ENCODE measurements at places on chromosomes 4 and X.
A peak's percentile ranks its signal among the peaks of the same experiment; 100 is the strongest.

- DNase-seq: no peak
These were observed 171.9 kb downstream of the GALNTL6 start for GRCh38 chr4:171985129-171985528.

- no peak for DNase-seq
These were observed 71.3 kb downstream of the ABCB7 start for GRCh38 chrX:75084757-75085156.

- no peak for DNase-seq
These were observed 161.4 kb upstream of the FAM9B start for GRCh38 chrX:9195199-9195880.

- peak; percentile 62 for DNase-seq
These were observed 53.0 kb upstream of the PROM1 start for GRCh38 chr4:16136827-16137226.

- no peak for DNase-seq
These were observed 62.9 kb downstream of the ELF4 start for GRCh38 chrX:130047416-130047815.

GRCh38 chrX:55143621-55144020 is 54.8 kb downstream of the PAGE2 start:
- no peak for DNase-seq

- DNase-seq: peak; percentile 46
These were observed 76.2 kb upstream of the CD99 start for GRCh38 chrX:2614911-2615310.

DNA sequence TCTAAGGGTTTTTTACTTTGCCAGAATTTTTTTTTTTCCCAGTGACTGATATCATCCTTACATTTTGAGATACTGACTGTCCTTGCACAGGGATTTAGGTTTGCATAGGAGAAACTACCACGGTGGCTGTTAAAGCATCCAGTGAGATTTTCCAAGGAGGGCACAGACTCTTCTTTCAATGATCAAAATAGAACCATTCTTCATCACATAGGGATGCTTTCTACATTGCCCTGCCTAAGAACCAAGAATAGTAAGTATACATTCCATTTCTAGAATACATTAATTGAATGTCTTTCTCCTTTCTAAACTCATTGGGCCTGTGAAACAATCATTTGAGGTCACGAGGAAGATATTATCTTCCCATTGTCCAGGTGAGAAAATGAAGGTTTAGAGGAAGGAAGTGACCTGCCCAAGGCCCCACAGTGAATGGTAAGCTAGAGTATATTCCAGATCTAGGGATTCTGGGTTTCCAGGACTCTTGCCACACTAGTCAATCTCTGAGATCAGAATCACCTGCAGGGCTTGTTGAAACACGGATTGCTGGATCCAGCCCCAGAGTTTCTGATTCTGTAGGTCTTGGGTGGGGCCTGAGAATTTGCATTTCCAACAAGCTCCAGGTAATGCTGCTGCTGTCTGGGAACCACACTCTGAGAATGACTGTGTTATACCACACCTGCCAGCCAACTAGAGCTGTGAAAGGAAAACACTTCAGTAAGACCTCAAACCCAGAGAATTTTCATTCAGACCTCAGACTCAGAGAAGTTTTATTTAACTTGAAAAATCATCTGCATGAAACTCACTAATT is 17.7 kb upstream of the TMEM154 start:
- DNase-seq: no peak

- DNase-seq: no peak
These were observed 110.5 kb downstream of the KDR start for GRCh38 chr4:55014876-55015275.

DNA sequence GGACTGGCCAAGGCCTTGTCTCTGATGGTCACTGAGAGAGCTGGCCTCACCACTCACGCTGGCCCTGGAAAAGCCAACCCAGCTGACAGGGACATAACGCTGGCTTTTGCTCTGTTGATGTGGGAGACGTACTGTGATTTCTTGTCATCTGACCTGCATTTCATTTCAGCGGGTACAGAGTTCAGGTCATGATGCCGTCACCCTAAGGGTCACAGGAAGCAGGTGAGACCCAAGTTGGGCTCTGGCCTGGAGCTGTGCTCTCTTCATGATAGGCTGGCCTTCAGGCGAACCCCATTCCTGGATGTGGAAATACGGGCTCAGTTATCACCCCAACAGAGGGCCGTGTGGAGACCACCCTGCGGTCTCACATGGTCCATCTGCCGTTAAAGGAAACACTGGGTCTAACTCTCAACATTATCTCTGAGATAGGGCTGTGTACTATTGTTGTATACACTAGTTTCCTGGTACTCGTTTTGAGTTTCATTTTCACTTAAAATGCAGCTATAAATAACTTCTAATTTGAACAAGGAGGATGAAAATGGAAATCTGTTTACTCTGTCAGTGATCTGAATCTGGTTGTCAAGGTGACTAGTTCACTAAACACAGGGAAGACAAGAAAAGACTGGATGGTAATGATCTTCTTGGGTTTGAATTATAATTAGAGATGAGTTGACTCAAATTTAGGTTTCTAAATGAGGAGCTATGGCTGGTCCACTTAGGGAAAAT is 89.1 kb downstream of the TBC1D9 start:
- DNase-seq: no peak

DNA sequence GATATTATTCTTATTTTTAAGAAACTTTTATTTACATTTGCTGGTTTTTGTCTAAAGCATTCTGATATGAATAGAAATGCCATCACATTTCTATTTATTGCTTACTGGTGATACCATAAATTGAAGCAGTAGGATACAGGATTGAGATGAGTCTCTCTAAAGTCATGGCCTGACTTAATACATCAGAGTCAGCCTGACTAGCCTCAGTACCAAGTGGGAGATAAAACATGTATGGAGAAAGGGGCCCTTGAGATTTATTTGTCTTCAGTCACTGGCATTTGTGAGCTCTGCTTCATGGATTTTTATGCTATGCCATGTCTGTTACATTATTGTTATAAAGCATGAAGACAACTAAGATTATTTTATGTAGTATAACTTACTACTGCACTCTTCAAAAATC is 465.5 kb downstream of the ADGRL3 start:
- DNase-seq: no peak

- DNase-seq: no peak
These were observed 18.8 kb upstream of the AREG start for GRCh38 chr4:74426101-74426500.

- no peak for DNase-seq
These were observed 44.4 kb downstream of the UGT2A3 start for GRCh38 chr4:68907245-68907644.

DNA sequence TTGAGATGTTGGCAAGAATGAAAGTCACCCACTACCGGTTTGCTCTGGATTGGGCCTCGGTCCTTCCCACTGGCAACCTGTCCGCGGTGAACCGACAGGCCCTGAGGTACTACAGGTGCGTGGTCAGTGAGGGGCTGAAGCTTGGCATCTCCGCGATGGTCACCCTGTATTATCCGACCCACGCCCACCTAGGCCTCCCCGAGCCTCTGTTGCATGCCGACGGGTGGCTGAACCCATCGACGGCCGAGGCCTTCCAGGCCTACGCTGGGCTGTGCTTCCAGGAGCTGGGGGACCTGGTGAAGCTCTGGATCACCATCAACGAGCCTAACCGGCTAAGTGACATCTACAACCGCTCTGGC is 12.3 kb downstream of the RPL9 start:
- DNase-seq: no peak

DNA sequence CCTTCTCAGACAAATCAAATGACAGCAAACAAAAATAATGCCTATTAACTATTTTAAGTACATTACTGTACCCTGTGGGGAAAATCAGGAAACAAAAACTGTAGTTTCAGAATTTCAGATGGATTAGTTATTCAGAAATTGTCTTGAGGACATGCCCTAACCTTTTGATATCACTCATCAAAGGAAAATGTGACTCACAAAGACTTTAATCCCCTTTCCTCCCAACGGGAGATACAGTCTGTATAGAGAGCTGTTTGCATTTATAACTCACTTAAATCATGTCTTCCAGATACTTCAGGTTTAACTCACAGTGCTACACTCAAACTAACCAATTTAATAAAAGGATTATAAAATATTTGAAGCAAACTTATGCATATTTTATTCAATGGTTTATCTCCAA is 304.0 kb downstream of the MAPK10 start:
- no peak for DNase-seq

GRCh38 chr4:2938906-2939305 is 24.3 kb downstream of the NOP14 start:
- no peak for DNase-seq

- DNase-seq: no peak
These were observed 286.9 kb downstream of the PACRGL start for GRCh38 chr4:20987191-20987590.

- DNase-seq: no peak
These were observed 238.3 kb downstream of the KCNIP4 start for GRCh38 chr4:21710179-21710835.

DNA sequence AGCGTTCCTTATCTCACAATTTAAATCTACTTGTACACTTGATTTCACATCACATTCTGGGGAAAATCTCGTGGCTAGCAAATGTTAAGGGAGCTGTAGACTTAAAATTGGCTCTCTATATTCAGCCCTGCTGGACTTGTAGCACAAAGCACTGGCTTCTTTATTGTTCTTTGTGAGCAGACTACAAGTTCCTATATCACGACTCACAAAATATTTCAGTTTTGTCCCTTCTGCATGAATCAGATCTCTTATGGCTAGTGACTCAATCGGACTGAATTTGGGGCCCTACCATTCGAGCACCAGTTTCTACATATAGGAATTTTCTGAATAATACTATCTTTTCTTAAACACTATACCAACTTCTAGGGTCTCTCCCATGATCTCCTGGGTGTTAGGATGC is 390.1 kb downstream of the ADAM29 start:
- DNase-seq: no peak

DNA sequence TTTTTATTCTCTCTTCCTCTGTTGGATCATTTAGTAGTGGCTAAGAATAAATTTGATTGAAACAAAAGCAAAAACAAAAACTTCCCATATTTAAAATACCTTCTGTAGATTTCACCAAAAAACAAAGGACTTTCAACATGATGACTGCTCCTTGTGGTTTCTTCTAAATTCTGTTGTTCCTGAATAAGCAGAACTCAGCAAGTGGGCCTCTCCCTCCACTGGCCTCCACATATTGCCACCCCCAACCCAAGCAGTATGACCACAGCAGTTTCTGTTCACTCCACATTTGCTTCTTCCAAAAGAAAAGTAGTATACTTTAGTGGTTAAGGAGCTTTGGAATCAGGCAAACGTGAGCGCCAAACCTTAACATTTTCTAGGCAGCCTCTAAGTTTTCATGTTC is 114.7 kb downstream of the COX18 start:
- no peak for DNase-seq

GRCh38 chrX:140912606-140913005 is 89.8 kb upstream of the SPANXB1 start:
- no peak for DNase-seq

DNA sequence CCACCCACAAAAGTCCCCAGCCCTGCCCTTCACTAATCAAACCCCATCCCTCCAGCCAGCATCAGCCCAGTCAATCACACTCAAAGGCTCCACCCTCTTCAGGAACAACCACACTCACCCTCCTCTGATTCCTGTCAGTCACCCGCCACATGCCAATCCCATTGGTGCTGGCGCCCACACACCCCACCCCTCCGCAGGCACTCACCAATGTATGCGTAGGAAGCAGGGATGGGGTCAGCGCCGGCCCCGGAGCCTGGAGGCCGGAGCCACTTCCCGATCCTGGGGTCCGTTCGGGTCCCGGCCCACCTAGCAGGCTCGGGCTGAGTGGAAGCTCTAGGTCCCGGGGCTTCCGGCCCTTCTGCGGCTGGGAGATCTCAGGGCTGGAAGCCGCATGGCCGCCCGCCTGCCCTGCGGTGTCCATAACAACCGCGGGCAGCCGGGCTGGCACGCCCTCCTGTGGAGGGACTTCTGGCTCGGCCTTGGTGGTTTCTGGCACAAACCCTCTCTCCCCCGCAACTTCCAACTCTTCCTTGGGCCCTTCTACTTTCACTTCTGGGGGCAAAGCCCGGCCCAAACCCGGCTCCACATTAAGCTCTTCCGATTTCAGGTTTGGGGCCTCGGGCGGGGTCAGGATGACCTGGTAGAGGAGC is 7.9 kb upstream of the CFP start:
- DNase-seq: no peak

DNA sequence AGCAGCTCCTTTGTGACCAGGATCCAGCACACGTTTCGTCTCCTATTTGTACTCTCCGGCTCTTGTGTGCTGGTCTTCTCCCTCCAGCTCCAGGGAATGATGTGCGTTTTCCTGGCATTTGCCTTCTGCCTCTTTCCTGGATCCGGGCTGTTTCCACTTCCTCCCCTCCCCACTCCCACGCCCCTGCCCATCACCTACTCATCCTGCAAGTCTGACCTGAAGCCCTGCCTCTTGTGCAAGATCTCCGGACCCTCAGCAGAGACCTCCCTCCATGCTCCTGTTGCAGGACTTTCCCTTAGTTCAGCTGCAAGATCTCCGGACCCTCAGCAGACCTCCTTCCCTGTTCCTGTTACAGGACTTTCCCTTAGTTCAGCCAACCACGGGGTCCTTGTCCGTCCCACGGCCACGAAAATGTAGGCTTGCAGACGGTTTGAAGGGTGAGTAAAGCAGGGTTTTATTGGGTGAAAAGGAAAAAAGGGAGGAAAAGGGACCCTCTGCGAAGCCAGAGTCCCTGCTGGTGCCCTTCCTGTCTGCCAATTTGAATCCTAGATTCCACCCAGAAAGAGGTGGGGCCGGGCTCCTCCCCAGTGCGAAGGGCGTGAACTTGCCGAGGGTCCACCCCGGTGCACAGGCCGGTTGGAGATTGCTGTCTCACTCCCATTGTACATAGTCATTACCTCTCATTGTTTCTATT is 74.4 kb upstream of the IRF2 start:
- no peak for DNase-seq

DNA sequence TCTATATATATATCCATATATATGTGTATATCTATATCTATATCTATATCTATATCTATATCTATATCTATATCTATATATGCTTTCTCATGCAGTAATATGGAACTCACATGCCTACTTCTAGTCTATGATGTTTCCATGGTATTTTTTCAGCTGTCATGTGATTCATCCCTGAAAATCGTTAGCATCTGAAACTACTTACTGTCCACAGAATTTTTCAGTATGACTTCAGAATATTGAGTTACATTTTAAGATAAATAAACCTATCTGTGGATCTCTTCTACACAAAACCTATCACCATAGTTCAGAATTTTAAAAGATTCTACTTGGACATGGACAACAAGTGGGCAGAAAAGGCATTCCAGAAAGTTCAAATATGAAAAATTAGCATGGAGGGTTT is 855.1 kb upstream of the INTU start:
- DNase-seq: no peak

- no peak for DNase-seq
These were observed 7.2 kb downstream of the ZFP42 start for GRCh38 chr4:188002751-188003150.

GRCh38 chr4:164384416-164384815 is 369.5 kb upstream of the SMIM31 start:
- no peak for DNase-seq

DNA sequence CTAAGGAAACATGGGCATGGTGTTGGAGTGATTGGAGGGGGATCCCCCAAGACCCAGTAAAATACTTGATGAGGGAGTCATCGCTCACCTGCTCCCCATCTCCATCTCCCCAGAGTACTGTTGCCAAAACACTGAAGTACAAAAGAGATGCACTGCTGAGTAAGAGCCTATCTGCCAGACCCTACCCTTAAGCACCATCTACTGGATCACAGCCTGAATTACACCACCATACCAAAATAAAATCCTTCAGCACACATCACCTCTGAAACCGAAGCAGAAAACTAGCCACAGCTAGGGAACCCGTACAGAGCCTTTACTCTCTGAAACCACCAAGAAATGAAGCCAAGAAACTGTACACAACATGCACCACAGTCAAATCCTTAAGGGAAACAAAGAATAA is 466.3 kb upstream of the ACTRT1 start:
- no peak for DNase-seq

- no peak for DNase-seq
These were observed 164.0 kb downstream of the SMARCA1 start for GRCh38 chrX:129359269-129359668.

Measured in hindlimb muscle (tissue), 1 donor.